ENCODE measurements at places on chromosomes 1 and 21. TPM values are rescaled to one million over a fixed set of nuclear protein-coding genes. Genes with fewer than 3 reads are reported as not detected.

FAM163A gene
- 0.28 TPM for polyA plus RNA-seq

AMY1B gene
- polyA plus RNA-seq: not detected

MLLT11 gene
- polyA plus RNA-seq: 10.2 TPM

GRCh38 chr1:246608616-246609376 is 42.5 kb downstream of the CNST start:
- DNase-seq: no peak

GRCh38 chr1:231883382-231883781 is 256.8 kb downstream of the DISC1 start:
- DNase-seq: no peak

Measured in H1 (cell line).